ENCODE measurements at places on chromosomes 12 and 14.

- peak; percentile 78 for DNase-seq
Measured at GRCh38 chr14:95515080-95515489, 1.4 kb downstream of the SYNE3 start.

GRCh38 chr12:124756166-124756565, 107.5 kb downstream of the SCARB1 start:
- no peak for DNase-seq

DNA sequence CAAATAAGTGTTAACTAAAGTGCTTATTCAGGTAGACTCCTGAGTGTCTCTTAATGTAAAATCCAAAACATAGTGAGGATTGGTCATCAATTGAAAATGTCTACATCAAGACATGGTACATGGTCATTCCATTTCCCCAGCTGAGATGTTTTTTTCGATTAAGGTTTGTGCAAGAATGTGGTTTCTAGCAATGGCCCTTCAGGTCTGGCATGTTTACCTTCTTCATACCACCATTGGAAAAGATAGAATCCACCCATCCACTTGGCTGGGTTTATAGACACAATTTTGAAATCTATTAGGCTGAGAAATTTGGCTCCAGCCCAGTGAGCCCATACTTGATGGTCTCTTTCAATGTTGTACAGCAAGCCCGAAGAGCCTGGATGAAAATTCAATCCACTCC, 145.9 kb downstream of the ANO4 start:
- DNase-seq: no peak

DNA sequence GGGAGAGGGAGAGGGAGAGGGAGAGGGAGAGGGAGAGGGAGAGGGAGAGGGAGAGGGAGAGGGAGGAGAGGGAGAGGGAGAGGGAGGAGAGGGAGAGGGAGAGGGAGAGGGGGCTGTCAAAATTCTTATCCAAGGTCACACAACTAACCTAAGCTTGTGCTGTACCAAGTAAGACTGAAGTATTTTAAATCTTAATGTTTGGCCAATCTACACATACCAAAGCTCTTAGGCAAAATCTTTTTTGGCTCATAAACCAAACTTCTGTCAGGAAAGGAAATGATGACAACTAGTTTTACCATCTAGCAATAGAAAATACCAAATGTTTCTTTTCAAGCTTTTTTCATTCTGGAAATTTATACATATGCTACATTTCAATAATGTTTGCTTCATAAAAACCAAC, 33.8 kb downstream of the CCDC38 start:
- DNase-seq: no peak

DNA sequence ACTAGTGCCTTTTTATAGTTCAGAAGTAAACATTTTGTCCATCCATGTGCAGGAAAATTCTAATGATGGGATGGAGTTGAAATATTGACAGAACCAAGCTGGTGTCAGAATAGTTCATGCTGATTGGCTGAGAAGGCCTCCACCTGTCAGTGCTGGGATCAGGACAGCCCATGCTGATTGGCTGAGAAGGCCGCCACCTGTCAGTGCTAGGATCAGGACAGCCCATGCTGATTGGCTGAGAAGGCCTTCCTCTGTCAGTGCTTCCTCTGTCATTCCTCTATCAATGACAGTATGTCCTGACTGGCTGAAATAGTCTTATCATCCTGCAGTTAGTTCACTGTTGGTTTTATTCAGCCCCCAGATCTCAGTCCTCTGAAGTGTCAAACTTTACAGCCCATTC, 95.7 kb downstream of the PPP2R5C start:
- no peak for DNase-seq

DNA sequence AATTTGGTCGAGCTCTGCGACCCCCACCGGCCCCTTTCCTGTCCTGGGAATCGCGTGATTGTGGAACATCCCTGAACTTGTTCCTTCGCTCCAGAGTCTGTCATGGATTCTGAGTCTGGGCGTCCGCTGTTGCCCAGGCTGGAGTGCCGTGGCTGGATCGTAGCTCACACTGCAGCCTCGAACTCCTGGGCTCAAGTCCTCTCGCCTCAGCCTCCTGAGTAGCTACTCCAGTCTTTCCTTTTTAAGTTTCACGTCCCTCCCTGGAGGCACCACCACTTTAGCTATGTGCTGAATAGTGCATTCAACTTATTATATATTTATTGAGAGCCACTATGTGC, 698 bp downstream of the ACOT6 start:
- no peak for DNase-seq

DNA sequence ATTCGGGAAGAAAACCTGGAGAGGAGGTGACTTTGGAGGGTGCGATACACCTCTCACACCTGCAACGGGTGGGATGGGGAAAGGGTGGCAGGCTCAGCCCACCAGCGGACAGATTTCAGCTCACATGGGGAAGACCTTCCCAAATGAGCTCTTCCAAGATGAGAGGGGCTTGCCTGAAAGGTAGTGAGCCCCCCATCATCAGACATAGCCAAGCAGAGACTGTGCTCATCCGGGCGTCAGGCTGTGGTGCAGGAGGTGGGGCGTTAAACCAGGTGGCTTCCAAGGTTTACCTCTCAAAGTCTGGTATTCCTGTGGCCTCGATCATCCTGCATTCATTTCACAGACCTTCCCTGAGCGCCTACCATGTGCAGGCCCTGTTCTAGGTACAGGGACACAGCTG, 105.4 kb upstream of the FKBP4 start:
- no peak for DNase-seq

DNA sequence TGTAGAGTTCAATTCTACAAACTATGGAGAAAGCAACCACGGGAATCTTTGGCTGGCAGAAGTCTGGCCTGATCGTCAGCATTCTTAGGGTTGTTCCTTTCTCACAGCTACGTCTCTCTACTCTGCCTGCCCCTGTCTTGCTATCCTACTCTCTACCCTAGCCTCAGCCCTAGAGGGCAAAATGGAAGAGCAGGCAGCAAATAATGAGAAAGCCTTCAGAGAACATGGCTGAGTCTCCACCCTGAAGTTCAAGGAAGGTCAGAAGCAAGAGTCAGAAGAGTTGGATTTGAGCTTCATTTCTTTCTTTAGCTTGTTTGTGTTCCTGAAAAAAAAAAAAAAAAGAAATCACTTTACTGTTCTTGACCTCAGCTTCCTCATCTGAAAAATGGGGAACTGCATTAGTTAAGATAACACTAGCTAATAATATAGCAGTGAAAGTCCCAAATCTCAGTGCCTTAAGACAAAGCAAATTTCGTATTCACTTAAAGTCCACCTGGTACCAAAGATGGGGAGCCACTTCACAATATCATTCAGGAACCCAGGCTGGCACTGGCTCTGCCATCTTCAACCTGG, 50.2 kb upstream of the CCND2 start:
- no peak for DNase-seq

GRCh38 chr12:19885093-19885812, 446.0 kb downstream of the AEBP2 start:
- no peak for DNase-seq

GRCh38 chr12:4794491-4794890, 74.3 kb downstream of the GALNT8 start:
- DNase-seq: no peak

DNA sequence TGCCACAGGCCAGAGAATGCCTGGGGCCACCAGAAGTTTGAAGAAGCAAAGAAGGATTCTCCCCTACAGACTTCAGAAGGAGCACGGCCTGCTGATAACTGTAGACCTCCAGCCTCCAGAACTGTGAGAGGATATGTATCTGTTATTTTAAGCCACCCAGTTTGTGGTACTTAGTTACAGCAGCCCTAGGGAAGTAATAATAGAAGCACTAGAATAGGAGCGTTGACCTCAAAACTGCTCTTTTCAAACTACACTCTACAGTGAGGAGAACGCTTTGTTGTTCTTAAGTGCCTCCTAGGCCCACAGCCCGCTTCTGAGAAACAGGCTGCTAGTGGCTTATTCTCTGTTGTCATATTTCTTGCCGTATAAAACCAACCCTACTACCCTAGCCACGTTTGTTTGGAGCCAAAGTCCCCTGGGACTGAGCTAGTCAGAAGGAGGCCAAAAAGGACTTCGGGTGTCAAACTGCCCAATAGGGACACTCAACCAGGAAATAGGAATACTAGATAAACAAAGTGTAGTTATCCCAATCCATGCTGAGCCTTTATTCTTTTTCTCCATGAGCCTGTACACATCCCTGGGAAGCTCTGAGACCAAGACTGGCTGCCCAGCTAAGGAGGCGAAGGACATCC, 38.5 kb upstream of the FRS2 start:
- no peak for DNase-seq

DNA sequence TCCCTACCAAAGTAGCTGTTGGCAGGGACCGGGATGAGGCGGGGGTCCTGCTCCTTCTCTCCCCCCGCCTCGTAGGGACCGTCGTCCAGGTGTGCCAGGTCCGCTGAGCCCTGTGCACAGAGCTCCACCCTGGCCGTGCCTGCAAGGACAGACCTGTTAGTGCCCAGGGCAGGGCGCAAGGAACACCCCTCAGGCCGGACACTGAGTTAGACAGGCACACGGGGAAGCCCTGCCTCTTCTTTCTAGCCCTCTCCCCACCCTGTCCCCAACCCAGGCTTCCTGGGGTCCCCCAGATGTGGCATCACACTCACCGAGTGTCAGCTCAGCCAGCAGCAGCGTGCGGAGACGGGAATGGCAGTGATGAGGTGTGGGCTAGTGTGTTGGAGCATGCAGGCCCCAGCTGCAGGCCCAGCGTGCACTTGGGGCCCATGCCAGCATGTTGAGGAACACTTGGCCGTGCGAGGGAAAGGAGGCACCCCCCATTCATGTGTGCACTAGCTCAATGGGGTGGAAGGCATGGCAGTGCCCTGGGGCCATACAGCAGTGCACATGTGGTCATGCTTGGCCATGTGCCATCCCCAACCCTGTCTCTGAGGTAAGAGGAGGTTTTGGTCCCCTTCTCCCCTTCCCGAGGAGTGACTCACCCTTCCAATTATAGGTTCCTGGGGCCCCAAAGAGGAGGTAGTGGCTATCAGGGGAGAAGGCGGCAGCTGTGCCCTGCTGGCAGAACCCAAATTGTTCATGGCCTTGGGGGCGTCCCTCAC, 7.3 kb downstream of the ITGA7 start:
- DNase-seq: peak; percentile 56

GRCh38 chr12:106865683-106866082, 90.0 kb upstream of the TMEM263 start:
- no peak for DNase-seq

- peak; percentile 37 for DNase-seq
Measured at GRCh38 chr14:78157494-78158437, 12.4 kb upstream of the NRXN3 start.

DNA sequence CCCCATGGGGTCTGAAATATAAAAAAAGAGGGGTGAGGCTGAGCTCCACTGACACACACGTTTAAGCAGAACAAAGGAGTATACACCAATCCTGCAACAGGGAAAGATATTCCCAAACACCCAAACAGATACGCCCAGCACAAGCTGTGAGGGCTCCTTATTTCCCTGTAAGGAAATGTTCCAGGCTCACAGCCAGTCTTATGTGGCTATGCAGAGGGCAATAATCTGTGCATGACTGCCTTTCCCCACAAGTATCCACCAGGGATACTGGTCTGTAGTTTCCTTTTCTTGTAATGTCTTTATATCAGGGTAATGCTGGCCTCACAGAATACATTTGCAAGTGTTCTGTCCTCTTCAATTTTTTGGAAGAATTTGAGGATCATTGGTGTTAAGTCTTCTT, 141.7 kb upstream of the DAAM1 start:
- DNase-seq: no peak

DNA sequence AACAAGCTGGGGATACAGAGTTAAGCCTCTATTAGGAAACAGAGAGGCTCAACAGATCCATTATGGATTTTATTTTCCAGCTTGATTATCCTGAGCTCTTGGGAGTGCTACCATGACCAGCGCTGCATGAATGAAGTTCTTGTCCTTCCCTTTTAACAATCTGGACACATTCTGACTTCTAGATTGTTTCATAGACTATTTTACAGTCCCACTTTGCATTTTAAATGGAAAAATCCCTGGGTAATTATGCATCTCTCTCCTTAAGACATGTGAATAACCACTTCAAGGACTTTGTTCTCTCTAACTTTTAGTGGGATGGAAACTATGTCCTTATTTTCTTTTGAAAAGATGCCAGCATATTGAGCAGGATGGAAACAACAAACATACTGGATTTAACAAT, 2.0 kb downstream of the CCDC198 start:
- DNase-seq: no peak

GRCh38 chr12:104126548-104126947, 11.5 kb downstream of the NFYB start:
- no peak for DNase-seq

GRCh38 chr14:91048265-91048664, 12.2 kb downstream of the RPS6KA5 start:
- DNase-seq: no peak

DNA sequence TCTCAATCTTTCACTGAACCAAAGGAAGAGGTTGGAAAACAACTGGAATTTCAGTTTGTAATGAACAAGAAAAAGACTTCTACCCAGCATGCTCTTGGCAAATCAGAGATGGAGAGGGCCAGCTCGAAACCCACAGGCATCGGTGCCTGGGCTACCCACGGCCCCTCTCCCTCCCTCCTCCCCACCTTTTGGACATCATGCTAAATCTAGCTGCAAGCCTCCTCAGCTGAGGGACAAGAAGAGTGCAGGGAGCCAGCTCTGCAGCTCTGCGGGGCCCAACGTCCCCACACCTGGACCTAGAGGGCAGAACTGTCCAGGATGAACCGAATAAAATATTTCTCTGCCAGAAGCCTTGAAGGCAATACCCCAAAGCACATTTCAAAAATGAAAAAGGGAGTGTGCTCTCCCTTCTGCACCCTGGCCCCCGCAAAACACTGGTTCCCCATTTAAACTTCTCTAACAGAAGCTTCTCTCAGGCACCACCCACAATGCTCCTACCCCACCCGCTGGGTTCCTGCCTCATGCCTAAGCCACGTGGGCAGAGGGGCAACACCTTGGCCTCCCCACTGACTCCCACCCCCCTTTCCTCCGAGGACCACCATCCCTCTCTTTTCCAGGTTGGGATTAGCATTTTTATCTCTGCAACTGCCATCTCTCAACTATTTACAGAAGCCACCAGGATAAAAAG, 8.2 kb downstream of the CAMKK2 start:
- DNase-seq: no peak

DNA sequence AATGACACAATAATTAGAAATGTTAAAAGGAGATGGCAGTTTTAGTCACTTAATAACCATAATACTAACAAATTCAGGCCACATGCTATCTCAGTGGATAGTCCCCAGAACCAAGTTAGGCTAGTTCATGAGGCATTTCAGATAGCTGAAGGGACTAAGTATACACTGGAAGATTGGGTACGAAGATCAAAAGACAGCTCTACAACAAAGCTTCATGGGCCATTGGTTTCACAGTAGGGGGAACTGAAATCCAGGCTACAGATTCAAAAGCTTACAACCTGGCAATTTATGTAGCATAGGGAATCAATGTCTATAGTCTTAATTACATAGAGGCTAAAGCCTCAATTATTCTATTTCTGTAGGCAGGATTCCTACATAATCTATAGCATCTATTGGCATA, 343.0 kb downstream of the RGS6 start:
- DNase-seq: no peak

GRCh38 chr12:120890963-120891362, 13.2 kb downstream of the SPPL3 start:
- DNase-seq: no peak

DNA sequence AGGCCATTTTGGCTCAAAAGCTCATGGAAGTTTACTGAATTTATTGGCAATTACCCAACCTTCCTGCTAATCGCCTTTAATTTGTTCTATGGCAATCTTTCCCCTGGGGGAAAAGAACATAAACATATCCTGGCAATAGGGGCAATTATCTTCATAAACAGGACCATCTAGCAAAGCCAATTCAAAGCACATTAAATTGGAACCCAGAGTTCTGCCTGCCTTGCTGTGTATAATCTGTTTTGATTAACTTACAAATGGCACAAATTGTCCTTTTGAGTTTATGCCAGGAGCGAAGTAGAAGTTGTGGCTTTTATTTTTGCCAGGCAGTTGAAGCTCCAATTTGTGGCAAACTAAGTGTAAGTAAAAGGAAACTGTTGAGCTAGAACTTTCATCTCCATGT, 68.6 kb downstream of the C12orf50 start:
- no peak for DNase-seq

All from left ventricle myocardium superior (tissue), 1 donor.